ENCODE measurements at places on chromosomes 5 and 9.

GRCh38 chr5:111016801-111017200 is 54.7 kb upstream of the TSLP start:
- DNase-seq: no peak

GRCh38 chr5:7850395-7851239 is at the start of gene CFAP90:
CFAP90 (minus strand) TSS chr5:7851133; CDS start chr5:7851021, 112 bp downstream.
- no peak for DNase-seq

DNA sequence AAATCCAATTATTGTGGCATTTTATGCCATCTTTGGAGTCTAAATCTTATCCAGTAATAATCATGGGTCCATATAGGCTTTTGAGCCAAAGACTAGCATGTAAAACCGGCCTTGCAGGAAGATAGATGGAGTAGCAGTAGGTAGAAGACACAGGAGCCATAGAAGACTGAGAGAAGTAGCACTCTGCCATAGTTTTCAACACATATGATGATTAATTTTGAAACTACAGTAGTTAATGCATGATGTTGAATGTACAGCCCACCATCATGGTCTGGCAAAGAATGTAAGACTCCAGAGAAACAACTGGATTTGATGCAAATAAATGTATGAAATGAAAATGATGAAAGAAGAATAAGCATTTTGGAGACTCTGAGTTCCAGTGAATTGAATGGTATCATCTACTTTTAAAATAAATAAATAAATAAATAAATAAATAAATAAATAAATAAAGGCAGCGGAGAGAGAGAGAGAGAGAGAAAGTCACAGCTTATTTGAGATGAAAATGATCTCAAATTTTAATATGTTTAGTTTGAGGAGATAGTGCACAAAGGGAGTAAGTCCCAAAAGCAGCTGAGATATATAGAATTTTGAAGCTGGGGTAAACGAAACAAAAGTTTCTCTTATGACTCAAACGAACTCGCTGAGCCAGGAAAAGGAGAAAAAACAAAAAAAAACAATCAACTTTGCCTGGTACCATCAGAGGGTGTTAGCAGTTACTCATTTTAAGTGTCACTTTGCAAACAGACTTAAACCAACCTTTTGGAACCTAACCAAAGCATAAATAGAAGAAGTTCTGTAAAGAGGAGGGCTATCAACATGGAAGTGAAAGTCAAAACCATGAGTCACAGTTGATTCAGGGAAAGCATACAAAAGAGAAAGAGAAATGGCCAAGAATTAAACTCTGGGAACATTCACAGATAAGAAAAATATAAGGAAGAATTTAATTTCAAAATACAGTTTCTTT is 388.7 kb downstream of the CETN3 start:
- no peak for DNase-seq

GRCh38 chr5:122997294-122997693 is 39.2 kb downstream of the PPIC start:
- no peak for DNase-seq

- DNase-seq: no peak
These were observed 416.8 kb downstream of the IRX2 start for GRCh38 chr5:2334719-2335118.

GRCh38 chr5:23994581-23995370 is 487.4 kb downstream of the PRDM9 start:
- DNase-seq: no peak

DNA sequence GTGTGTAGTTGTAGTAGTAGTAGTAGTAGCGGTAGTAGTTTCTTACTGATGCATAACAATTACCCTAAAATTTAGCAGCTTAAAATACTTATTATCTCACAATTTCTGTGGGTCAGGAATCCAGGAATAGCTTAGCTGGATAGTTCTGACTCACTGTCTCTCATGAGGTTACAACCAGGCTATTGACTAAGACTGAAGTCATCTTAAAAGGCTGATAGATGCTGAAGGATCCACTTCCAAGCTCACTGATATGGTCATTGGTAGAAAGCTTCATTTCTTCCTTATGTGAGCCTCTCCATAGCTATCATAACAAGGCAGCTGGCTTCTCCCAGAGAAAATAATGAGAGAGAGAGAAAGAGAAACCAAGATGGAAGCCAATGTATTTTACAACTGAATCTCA is 147.5 kb upstream of the FBXL17 start:
- no peak for DNase-seq

- no peak for DNase-seq
These were observed 60.8 kb upstream of the IRX4 start for GRCh38 chr5:1943481-1943880.

- no peak for DNase-seq
These were observed 72.6 kb downstream of the MVB12B start for GRCh38 chr9:126399251-126399650.

DNA sequence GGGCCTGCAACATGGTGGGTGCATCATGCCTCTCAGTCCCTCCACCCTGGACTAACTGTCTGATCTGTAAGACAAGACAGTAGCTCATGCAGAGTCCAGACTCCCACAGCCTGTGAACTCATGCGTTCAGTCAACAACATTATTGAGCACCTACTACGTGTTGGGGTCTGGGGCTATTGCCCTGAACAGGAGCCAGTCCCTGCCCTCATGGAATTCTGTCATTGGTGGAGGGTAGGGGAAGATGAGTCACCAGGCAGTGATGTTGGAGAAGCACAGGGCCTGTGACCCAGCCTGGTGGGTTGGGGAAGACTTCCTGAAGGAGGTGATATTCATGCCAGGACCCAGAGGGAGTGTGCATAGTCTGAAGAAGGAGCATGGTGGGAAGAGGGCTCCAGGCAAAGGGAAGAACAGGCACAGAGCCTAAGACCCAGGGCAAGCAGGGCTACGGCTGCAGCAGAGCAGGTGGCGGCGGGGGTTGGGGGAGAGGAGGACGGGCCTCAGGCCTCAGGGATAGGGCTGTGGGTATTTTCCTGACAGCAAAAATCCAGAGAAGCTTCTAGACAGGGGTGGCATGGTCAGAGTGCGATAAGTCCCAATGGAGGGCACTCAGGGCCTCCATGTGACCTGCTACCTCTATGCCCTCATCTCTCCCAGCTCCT is 26.7 kb upstream of the PSD2 start:
- DNase-seq: no peak

- no peak for DNase-seq
These were observed 195.8 kb downstream of the ERCC6L2 start for GRCh38 chr9:96071076-96071814.

GRCh38 chr9:74755355-74755754 is 132.4 kb downstream of the TRPM6 start:
- no peak for DNase-seq

GRCh38 chr5:80161165-80161564 is 94.7 kb downstream of the SERINC5 start:
- DNase-seq: no peak

GRCh38 chr5:33114361-33114760 is 326.4 kb upstream of the TARS1 start:
- no peak for DNase-seq

GRCh38 chr5:115594128-115595047 is 7.9 kb downstream of the TICAM2 start:
- no peak for DNase-seq

GRCh38 chr9:20599195-20599594 is 23.1 kb downstream of the MLLT3 start:
- no peak for DNase-seq

DNA sequence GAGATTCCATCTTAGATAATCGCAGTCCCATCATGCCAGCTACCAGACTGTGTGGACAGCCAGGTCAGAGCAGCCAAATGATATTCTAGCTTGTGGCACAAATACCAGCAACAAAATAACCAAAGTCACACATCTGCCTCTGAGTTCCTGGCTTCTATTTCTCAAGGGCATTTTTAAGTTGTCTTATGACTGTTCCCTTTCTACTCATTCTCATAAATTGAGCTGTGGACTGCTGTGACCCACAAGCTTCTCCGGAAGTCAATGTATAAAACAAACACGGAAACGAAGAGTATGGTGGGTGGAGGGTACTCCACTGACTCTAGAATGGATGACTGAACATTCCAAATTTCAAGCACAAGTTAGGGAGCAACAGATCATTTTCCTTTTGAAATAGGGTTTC is 43.9 kb downstream of the PDCD1LG2 start:
- no peak for DNase-seq

Measured in CD4-positive, alpha-beta T cell treated with Interferon gamma for 1 hour (primary cell).